ENCODE measurements at places on chromosomes 6 and 20.

GRCh38 chr6:152942319-152942869 lies 40.4 kb downstream of the FBXO5 start:
- DNase-seq = no peak

DNA sequence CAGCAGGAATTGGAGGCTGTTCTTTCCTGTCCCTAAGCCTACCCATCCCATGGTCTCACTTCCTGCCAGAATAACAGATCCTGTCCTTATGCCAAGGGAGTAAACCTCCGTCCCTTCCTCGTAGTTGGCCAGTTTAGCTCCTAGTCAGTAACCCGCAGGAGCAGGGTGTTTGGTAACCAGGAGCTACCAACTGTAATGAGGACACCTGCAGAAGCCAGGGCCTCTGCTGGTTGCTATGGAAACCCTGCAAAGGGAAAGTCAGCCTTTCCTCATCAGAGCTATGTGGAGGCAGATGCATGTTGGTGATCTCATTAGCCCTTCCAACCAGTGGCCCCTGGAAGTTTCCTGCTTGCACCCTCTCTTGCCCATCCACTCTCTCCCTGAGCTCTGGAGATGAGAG lies 368.2 kb upstream of the SULF2 start:
- DNase-seq = no peak

DNA sequence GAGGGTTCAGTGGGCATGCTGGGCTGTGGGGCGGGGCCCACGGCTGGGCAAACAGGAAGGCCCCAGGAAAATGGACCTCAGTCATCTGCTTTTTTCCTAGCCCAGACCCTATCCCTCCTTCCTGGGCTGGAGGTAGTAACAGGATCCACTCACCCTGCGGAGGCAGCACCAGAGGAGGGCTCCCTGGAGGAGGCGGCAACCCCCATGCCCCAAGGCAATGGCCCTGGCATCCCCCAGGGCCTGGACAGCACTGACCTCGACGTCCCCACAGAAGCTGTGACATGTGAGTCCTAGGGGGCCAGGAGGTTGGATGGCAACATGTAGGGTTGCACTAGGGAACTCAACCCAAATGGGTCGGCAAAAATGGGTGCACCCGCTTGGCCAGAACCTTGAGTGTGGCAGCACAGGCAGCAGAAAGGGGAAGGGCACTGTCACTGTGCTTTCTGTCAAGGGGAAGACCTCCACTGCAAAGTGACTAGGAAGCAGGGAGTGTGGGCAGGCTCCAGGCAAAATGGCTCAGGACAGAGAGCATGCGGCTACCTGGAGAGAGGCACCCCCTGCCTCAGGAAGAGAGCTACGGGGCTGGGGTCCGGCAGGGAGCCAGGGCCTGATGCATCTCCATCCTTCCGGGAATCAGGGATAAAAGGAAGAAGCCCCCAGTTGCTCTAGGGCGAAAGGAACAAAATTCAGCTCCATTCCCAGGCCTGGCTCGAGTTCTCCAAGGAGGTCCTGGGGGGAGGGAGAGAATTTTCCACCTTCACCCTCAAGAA lies 7.9 kb downstream of the MDFI start:
- no peak for DNase-seq

- no peak for DNase-seq
Observed at GRCh38 chr6:111658462-111659154, 52.9 kb upstream of the TRAF3IP2 start.

DNA sequence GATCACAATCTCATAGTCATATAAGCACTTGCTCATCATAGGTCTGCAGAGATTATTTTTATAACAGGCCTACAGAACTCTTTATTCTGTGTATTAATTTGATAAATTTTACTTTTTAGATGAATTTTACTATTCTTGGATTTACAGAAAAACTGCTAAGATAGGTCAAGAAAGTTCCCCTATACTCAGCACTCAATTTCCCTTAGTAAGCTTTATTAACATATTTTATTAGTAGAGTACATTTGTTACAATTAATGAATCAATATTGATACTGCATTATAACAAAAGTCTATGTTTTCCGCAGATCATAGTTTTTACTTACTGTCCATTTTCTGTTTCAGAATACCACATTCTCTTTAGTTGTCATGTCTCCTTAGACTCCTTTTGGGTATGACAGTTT lies 148.9 kb downstream of the GRM1 start:
- DNase-seq = no peak

DNA sequence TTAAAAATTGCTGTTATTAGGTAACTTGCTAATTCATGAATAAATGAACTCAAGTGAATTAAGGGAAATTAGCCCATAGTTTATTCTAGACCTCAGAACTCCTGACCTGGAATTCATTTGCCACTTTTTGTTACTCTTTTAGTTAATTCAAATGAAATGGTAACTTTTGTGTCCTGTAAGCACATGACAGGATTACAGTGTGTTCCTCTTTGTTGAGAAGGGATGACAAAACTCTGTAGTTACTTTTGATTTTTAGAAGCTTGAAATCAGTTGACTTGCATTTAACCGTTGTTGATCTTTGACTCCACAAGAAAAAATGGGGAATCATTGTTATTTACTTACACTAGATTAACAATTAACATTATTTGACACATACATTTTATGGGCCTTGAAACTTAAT lies 6.2 kb downstream of the SLC9A8 start:
- DNase-seq = no peak

- DNase-seq = peak; percentile 82
Observed at GRCh38 chr6:159577564-159577963, 115.5 kb downstream of the SOD2 start.

DNA sequence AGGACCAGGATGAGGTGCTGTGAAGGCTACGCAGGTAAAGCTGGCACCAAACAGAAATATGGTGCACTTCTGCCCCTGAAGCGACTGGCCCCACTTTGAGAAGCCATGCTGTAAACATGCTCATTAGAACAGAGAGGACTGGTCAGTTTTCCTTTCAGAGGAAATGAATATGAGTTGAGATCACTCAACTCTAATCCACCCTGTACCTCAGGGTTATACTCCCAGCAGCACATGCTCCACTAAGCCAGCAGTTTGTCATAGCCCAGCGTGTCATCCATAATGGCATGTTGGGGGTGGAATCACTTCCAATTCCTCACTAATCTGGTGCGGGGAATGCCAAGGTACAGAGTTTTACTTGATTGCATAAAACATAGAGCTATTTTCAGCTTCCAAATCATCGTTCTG lies 98.1 kb downstream of the HIVEP2 start:
- peak; percentile 97 for DNase-seq

DNA sequence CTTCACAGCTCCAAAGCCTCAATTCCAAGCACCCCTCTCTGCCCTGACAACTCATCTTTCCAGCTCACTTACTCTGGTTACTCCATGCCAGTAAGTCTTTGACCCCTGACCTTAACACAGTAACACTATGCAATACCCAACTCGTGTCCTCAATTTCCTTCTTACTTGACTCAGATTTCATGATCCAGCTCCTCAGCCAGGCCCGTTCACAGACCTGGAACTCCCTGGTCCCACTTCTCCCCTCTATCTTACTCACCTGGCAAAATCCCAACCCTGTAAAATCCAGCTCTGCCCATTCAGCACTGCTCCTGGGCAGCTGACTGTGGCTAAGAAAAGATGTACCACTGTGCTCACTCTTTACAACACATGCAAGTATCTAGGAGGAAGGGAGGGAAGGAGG lies 7.9 kb downstream of the GNL1 start:
- DNase-seq = peak; percentile 28
